IPS-NIHi11 (cell line): ENCODE measurements at places on chromosomes 3 and 15.
A peak's percentile ranks its signal among the peaks of the same experiment; 100 is the strongest.

DNA sequence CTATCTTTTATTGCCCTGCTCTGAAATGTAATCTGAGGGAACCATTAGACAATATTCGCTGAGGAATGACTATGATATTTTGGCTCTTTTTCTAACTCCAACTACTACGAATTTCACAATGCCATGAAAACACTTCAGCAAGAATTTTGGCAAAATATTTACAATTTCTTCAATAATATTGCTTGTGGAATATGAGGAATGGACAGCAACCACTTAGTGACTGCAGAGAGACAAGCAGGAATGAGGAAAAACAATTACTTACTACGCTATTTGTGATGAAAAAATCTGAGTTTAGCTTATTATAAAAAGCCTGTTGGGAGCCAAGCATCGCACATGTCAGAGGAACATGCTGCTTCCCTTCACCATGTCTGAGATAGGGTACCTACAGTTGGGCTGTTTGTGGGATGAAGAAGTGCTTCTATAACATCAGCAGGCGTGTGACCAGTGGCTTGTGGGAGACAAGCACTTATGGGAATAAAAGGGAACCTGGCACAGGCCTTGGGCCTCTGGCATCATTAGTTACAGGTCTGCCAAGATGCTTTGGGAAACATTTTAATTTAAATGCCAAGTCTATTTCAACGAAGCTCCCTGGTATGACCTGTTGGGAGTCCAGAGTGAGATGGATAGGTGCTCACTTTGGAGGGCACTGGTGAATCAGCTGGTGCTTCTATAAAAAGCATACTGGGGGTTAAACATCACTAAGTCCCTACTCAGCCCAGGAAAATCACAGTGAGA is 2.7 kb upstream of the PLCL2 start:
- no peak for DNase-seq

- no peak for DNase-seq
These were observed 30.7 kb upstream of the SNRK start for GRCh38 chr3:43255662-43256061.

DNA sequence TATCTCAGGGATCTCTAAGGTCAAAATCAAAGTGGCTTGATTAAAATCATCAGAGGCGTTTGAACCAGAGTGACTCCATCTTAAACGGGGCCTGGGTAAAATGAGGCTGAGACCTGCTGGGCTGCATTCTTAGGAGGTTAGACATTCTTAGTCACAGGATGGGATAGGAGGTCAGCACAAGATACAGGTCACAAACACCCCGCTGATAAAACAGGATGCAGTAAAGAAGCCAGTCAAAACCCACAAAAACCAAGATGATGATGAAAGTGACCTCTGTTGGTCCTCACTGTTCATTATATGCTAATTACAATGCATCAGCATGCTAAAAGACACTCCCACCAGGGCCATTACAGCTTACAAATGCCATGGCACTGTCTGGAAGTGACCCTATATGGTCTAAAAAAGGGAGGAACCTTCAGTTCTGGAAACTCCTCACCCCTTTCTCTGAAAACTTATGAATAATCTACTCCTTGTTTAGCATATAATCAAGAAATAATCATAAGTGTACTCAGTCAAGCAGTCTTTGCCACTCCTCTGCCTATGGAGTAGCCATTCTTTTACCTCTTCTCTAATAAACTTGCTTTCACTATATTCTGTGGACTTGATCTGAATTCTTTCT is 143.3 kb upstream of the SLCO3A1 start:
- DNase-seq: no peak

GRCh38 chr15:79897701-79898113 is 893 bp upstream of the MTHFS start:
- no peak for DNase-seq

GRCh38 chr3:194135806-194136518 is at the start of gene HES1:
TSS of gene HES1 (plus strand) at chr3:194136148. CDS start at chr3:194136381, 233 bp downstream.
- DNase-seq: peak; percentile 85

DNA sequence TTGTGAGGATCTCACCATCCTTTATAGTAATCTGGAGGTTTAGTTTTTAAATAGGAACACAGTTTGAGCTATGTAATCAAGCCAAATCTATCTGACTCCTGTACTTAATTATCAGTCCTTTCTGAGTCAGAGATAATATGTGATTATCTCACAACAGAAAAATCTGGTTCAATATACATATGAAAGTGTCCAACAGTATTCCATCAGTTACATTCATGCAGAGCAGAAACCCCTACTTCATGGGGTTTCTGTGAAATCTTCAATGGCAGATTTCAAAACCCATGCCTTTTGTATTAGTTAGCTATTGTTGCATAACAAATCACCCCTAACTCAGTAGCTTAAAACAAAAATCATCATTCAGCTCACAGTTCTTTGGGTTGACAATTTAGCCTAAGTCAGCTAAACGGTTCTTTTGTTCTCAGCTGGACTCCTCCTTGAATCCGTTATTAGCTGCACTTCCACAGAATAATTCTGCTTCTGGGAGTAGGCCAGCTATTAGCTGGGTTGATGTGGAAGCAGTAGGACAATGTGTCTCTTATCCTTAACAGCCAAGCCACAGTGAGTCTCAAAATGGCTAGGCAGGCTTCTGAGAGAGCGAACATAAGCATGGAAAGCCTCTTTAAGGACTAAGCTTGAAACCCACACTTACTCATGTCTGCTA is 42.9 kb upstream of the ARPP21 start:
- no peak for DNase-seq

- no peak for DNase-seq
These were observed 128.0 kb downstream of the SRGAP3 start for GRCh38 chr3:9121366-9122001.

DNA sequence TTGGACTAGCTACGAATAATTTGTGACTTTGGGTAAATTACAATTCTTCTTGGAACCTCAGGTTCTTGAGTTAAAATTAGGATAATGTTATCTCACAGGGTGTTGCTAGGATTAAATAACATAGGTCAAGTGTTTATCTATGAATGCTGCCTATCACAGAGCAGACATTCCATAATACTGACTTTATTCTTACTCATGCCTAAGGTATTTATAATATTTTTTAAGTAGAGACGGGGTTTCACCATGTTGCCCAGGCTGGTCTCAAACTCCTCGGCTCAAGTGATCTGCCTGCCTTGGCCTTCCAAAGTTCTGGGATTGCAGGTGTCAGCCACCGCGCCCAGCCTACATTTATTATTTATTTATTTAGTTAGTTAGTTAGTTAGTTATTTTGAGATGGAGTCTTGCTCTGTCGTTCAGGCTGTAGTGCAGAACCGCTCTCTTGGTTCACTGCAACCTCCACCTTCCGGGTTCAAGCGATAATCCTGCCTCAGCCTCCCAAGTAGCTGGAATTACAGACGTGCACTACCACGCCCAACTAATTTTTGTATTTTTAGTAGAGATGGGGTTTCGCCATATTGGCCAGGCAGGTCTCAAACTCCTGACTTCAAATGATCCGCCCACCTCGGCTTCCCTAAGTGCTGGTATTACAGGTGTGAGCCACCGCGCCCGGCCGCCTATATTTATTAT is 741 bp upstream of the ZNF106 start:
- no peak for DNase-seq

DNA sequence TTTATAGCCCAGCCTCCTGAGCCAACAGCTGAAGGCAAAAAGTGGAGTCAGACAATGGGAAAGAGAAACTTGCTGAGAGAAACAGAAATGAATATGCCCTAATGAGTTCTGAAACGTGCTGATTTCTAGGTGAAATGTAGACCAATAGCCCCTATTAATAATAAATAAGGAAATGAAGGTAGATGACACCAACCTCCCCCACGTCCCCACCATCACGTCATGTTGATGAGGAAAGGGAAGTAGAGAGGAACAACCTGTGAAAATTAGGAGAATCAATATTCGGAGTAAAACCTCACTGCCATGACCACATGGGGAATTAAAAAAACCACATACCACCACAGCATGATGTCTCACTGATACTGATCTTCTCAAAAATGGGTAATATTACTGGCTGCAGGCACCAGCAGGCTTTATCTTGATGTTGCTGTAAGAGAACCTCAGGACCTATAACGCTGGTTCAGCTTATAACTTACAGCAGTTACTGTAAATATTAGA is 64.0 kb downstream of the KAT2B start:
- DNase-seq: no peak

DNA sequence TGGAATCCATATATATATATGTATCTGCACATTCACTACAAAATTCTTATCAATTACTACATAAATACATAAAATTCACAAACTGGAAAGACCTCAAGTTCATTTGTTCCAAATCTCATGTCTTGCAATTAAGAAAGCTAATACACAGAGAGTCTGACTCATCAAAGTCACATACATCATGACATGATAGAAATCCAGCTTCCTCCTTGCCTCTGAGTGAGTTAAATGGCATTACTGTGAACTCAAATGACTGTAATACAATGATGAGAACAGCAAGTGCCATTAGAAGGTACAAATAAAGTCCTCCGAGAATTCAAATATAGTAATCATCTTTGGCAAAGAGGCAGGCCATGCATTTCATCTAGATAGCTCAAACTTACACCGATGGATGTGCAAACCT is 55.1 kb upstream of the AGTR1 start:
- DNase-seq: no peak

DNA sequence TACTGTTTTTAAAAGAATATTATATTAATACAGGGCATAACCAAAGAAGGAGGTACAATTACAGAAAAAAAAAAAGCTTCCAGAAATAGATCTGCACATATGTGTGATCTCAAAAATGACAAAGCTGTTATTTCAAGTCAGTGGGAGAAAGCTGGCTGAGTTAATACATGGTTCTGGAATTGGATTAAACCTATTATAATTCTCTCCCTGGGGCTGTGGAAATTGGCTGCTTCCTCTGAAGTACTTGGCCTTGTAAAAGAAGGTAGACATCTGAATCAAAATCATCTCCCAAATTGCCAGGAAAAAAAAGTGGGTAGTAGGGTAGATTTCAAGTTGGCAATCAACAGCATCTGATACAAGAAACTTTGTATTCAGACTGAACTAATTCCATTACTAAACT is 723.9 kb upstream of the ALCAM start:
- DNase-seq: no peak

DNA sequence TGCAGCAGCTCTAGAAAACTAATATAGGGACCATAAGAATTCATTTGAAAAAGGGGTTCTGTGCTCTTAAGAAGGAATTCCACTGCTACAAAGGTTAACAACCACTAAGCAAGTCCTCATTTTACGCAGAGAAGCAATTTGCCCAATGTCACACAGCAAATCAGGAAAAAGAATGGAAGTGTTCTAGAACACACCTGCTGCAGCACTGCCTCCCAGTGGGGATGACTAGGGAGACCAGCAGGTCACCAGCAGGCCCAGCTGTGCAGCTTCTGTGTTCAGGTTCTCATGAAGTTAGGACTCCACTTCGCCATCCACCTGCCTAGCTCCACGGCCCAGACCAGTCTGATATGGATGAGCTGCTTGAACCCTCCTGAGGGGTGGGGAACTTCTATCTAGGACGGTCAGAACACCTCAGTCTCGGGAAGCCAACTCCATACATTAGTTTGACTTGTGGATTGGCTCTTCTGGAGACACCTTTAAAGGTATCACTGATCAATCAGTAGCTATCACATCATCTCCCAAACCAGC is 18.6 kb downstream of the POMGNT2 start:
- DNase-seq: no peak

GRCh38 chr3:175304404-175304803 is 445.3 kb downstream of the NAALADL2 start:
- DNase-seq: no peak

GRCh38 chr3:38538773-38539353 is 42.7 kb downstream of the EXOG start:
- DNase-seq: no peak

DNA sequence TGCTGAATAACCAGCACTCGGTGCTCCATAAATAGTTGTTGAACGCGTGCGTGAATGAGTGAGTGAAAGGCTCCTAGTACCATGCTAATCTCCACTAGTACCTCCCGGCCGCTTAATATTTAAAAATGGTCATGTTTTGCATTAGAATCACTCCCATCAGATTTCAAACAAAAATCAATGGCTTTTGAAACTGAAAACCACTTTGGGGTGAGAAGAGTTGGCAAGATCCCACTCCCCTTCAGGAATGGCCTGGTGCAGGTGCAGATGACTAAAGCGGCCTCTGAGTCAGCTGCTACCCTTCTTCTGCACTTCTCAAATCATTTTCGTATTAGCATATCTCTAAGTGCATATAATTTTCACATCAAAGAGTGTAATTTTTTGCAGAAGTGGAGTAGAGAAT is 425.3 kb upstream of the PROK2 start:
- DNase-seq: no peak

DNA sequence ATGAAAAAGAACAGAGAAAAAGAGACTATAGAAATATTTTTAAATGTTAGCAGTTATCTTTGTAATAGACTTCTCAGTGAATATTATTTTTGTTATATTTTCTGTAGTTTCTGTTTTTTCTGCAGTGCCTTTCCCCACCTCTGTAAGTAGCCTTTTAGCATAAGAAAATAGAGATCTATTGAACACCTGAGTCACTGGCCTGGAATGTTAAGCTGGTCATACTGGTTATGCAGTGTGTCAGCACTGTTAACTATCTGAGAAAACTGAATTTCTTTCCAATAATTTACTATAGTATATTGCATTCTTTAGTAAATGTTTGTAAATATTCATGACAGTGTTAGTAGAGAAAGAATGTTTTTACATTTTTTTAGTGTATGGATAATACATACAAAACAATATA is 79.8 kb downstream of the NECTIN3 start:
- peak; percentile 31 for DNase-seq

DNA sequence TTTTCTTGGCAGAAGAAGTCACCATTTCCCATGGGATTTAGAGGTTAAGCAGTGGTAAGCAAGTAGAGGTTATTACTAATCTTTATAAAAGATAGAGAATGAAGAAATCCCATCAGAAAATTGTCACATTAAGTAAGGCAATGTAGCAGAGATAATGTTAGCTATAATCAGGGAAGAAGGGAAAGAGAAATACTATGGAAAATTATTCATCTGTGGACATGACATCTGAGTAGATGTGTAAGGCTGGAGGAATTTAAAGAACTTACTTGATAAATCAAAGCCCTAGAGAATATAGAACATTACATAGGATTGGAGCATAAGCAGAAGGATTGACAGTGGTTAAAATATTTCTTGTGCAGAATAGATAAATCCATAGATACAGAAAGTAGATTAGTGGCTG is 553.1 kb upstream of the CBLB start:
- no peak for DNase-seq

- no peak for DNase-seq
These were observed 50.6 kb downstream of the HACD2 start for GRCh38 chr3:123534264-123534663.

GRCh38 chr3:143548861-143549497 is 299.3 kb downstream of the SLC9A9 start:
- DNase-seq: no peak

DNA sequence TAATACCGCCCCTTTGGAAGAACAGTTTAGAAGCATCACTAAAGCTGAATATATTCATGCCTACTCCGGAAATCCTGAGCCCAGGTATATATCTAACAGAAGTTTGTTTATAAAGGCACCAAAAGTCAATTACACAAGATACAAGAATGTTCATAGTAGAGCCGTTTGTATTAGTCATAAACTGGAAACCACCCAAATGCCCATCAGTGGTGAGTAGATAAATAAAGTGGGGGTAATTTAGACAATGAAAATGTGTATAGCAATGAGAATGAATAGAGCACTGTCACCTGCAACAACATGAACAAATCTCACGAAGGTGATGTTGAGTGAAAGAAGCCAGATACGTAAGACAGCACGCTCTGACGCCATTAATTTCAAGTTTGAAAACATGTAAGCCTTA is 68.3 kb upstream of the GLCE start:
- DNase-seq: no peak
